Liver (tissue), 10 donors: ENCODE measurements at places on chromosomes 16 and 17.
A peak's percentile ranks its signal among the peaks of the same experiment; 100 is the strongest.

- DNase-seq = no peak
These were observed 593.1 kb upstream of the CDH5 start for GRCh38 chr16:65773301-65773874.

- DNase-seq = no peak
These were observed 33.5 kb downstream of the SRL start for GRCh38 chr16:4208341-4208751.

DNA sequence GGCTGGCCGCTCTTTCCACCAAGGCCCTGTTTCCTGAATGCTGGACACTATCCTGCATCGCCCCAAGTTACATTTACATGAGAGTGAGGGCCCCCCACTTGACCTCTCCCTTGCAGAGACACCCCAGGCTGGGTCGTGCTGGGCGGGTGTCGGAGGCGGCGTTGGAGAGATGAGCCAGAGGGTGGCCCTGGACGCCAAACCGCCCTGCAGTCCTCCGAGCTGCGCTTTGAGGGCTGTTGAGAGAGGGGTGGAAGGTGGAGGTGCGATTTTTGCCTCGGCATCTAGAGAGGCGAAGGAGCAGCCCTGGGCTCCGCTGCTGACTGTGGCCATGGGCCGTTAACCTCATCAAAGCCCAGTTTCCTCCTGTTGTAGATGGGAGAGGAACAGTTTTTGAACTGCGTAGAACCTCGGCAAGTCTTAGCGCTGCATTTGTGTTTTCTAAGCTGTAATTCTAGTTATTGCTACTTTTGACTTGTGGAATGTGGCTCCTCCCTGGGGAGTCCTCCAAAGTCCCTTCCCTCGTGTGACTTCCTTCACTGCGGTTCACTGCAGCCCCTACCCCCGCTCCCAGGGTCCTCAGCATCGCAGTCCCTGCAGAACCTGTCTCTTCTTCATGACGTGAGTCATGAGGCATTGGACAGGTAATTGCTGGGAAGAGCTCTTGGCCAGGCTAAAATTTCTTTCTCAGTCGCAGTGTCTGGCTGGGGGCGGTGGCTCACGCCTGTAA, 986 bp upstream of the ELOB start:
- no peak for DNase-seq

DNA sequence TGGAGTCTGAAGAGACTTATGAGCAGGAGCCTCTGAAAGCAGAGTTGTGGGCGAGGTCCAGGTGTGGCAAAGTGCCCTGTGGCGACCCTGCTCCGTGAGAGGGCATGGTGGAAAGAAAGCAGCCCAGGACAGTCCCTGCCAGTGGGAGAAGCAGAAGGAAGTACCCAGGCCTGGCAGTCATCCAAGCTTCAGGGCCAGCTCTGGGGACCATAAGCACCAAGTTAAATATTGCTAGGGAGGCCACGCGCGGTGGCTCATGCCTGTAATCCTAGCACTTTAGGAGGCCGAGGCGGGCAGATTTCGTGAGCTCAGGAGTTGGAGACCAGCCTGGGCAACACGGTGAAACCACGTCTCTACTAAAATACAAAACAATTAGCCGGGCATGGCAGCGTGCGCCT, 4.9 kb upstream of the ASGR1 start:
- DNase-seq = peak; percentile 66

DNA sequence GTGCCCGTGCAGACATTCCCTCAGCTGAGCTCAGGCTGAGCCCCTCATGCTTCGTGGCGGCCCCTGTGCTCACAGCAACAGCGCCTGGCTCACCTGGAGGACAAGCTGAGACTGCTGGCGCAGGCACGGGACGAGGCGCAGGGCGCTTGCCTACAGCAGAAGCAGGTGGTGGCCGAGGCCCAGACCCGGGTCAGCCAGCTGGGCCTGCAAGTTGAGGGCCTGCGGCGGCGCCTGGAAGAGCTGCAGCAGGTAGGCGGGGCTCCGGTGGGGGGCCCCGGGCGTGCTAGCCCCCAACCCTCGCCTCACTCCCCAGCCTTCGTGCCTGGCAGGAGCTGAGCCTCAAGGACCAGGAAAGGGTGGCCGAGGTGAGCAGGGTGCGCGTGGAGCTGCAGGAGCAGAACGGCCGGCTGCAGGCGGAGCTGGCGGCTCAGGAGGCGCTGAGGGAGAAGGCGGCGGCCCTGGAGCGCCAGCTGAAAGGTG, 1.4 kb upstream of the RAC3 start:
- no peak for DNase-seq

- no peak for DNase-seq
These were observed 21.5 kb upstream of the DYNLL2 start for GRCh38 chr17:58061672-58062071.

- no peak for DNase-seq
These were observed at the start of gene MPO for GRCh38 chr17:58280480-58281217. Gene MPO, minus strand, starts transcription at chr17:58280935. Its CDS starts 177 bp downstream, at chr17:58280758.

- no peak for DNase-seq
These were observed 309.0 kb upstream of the PMFBP1 start for GRCh38 chr16:72480911-72481310.

- DNase-seq = no peak
These were observed 105.8 kb upstream of the METRNL start for GRCh38 chr17:82973456-82974135.

GRCh38 chr16:56163089-56163488, 28.2 kb upstream of the GNAO1 start:
- no peak for DNase-seq

GRCh38 chr17:77831474-77832179, 126.9 kb upstream of the TNRC6C start:
- no peak for DNase-seq

GRCh38 chr17:40470932-40471828, 27.9 kb downstream of the IGFBP4 start:
- no peak for DNase-seq

DNA sequence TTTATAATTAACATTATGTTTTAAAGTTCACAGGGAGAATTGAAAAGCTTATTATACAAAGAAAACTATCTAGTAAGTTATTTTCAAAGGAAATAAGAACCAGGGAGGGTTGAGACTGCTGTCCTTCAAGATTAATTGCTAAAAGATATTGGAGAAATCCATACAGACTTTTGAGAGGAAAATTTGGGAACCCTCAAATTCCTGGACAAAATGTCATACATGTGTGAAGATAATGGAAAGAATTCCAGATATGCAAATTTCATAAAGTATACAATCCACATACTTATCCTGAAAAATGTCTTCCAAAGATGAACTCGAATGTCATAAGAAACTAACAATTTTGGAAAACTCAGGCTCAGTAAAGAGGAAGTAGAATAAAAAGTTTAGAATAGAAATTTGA, 213.8 kb downstream of the HS3ST3A1 start:
- no peak for DNase-seq

- no peak for DNase-seq
These were observed 29.2 kb upstream of the NKD1 start for GRCh38 chr16:50519001-50519400.
